ENCODE measurements at places on chromosomes 4 and X.

DNA sequence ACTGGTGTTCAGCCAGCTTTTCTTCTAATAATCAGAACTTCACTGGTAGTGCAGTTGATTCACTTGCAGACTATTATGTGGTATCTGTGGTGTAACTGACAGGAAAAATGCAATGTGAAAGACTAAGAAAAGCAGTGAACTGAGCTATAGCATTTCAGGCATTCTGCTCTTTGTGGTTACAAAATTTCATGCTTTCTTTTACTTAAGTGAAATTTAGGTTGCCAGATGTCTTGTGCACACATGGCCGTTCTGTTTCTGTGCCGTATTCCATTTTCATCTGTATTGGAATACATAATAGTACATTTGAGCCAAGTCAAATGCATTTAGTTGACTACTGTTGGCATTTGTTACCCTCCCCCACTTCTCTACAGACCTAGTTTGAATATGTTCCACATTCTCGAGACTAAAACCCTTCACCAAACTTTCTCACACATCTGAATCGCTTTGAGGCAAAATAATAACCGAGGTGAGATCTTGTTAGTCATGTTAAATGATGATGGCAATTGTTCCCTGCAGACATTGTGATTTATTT, 8.2 kb downstream of the RTL3 start:
- no peak for DNase-seq

DNA sequence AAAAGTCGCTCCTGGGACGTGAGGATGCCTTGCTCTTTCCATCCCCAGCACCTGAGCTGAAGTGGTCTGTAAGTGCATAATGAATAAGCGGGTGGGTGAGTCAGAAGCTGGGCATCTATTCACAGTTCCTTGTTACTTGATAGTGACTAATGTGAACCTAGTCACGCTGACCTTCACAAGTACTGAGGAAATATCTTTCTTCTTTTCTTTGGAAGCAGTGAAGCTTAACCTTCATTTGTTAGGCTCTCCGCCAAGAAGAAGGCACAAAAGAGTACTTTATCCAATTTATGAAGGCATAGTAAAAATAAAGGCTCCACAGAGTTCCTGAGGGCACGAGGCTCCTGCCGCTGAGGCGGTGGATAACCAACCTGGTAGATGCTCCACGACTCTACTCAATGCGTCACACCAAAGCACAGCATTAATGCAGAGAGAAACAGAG, 475.7 kb upstream of the SLIT2 start:
- DNase-seq = no peak

- no peak for DNase-seq
Measured at GRCh38 chr4:161160718-161161117, 1003.1 kb downstream of the FSTL5 start.

GRCh38 chr4:7161721-7162214, 30.6 kb upstream of the SORCS2 start:
- DNase-seq = no peak

- no peak for DNase-seq
Measured at GRCh38 chr4:1218634-1219565, 30.0 kb downstream of the CTBP1 start.

- no peak for DNase-seq
Measured at GRCh38 chrX:95056901-95057300, 1382.9 kb downstream of the FAM133A start.

- DNase-seq = no peak
Measured at GRCh38 chrX:40168480-40169011, 70.8 kb upstream of the BCOR start.

GRCh38 chr4:27819246-27819645, 958.6 kb downstream of the STIM2 start:
- DNase-seq = no peak

DNA sequence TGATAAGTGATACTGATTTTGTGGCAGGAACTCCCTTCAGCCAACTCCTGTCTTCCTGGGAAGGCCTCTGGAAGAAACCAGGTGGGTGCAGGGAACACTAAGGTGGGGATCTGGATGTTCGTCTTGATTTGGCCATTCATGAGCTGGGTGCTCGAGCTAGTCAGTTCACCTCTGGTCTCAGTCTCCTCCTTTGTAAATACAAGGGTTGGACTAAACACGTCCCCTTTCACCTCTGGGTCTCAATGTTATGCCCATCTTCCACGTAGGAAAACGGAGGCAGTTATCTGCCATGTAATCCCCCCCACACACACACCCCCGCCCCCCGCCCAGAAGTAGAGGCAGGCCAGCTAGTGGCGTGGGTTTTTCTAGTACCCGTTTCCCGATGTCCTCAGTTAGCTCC, 4.1 kb upstream of the RS1 start:
- no peak for DNase-seq

- DNase-seq = no peak
Measured at GRCh38 chrX:15816438-15816809, 26.1 kb downstream of the ZRSR2 start.

DNA sequence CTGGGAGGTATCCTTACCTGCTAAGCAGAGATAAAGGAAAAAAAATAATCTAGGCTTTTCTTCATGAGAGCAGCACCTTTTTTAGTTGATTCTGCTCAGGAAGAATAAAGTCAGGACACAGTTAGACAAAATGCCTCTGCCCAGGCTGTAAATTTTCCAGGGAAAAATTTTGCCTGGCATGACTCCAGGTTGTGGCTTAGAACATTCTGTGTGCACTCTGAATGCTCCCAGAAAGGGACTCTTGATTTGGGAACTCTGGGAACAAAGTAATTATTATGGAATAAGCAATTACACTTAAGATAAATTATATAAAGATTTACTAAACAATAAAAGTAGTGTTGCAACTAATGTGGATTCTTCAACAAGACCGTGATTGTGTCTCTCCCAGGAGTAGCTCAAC, 826.2 kb upstream of the TENM3 start:
- no peak for DNase-seq

DNA sequence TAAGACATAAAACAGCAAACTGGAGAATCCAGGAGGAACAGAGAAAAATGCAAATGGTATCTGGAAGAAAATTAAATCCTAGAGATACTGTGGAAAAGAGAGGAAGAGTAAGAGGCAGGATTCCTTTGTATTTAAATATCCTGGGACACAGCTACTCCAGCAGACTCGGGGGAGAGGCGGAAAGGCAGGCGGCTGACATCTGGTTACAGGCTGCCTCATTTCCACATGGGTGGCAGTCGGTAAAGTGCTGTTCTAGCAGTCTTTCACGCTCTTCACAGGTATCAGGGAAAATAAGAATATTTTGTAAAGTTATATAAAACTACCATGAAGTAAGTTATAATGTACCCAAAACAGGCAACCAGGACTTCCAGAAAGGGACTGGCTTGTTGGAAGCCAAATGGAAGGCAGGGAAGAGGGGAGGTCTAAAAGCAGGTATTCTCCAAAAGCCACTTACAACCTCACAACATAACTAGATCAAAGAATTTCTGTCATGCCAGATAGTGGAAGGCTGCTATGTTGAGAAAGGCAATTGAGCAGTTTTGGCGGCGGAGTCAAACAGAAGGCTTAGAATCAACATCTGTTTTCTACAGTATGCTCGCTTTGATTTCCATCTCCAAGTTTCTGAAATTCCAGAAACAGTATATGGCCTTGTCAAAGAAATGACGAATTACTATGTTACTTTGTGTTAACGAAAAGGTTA, 1.3 kb upstream of the TIGD2 start:
- no peak for DNase-seq

DNA sequence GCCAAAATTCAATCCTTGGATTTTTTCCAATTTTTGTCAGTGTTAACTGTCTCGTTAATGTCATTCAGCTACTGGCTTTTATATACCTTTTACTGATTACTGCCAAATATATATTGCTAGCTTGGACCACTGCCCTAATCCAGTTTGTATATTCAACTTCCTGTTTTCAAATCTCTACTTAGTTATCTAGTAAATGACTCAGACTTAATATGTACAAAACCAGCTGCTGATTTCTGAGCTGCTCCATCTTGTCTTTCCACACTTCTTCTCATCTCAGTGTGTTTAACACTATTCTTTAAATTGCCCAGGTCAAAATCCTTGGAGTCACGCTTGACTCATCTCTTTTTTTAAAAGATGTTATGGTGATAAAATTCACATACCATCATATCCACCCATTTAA, 1196.7 kb downstream of the RAPGEF2 start:
- no peak for DNase-seq

- no peak for DNase-seq
Measured at GRCh38 chr4:12697970-12698369, 786.2 kb downstream of the RAB28 start.

DNA sequence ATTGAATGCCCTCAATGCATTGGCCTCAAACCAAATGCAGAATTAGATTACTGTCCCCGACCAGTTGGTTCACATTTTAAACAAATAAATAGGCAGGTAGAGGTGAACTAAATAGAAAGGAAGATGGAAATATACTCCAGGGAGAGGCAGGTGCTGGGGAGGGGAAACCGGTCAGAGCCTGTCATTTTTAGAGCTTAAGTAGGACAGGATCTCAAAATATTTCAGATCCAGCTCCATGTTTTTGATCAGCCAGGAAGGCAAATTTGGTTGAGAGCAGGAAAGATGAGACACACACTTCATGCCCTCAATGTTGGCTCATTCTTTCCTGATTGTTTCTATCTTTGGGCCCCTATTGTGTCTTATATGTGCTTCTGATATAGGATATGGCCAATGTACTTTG, 206.7 kb downstream of the SHROOM3 start:
- no peak for DNase-seq

DNA sequence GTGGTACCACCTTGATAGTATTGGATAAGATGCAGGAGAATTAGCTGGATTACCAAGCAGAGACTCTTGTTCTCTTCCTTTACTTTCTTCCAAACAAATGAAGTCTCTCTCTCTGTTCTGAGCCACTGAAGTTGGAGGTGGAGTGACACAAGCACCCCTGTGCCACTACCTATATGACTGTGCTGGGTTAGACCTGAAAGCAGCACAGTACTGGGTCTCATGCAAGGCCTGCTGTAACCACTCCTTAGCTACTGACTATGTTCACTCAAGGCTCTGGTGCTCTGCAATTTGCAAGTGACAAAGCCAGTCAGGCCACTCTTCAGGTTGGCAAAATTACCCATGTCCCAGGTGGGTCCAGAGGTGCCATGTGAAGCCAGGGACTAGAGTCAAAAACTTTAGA, 389.6 kb upstream of the MAOA start:
- no peak for DNase-seq

- DNase-seq = peak; percentile 46
Measured at GRCh38 chr4:120921456-120922380, 808 bp downstream of the PRDM5 start.

- no peak for DNase-seq
Measured at GRCh38 chr4:107379054-107379869, 340.8 kb downstream of the PAPSS1 start.
